Endothelial cell (in vitro differentiated cells): ENCODE measurements at places on chromosomes 6 and 20. TPM values are rescaled to one million over a fixed set of nuclear protein-coding genes. Genes with fewer than 3 reads are reported as not detected.

GRCh38 chr6:91132461-91132860 lies 545.6 kb upstream of the MAP3K7 start:
- no peak overlapping the region for H3K27ac ChIP-seq
- H3K4me3 ChIP-seq, result no peak overlapping the region
- peaks cover 1% of the 10 kb centered on the region for H3K27me3 ChIP-seq

Gene FAM8A1
- total RNA-seq, result 7.6 TPM

GRCh38 chr6:166539543-166539942 lies 46.9 kb downstream of the RAMACL start:
- no peak overlapping the region for H3K27ac ChIP-seq
- H3K4me3 ChIP-seq, result peak overlapping the region; percentile 26
- peaks cover 37% of the 10 kb centered on the region for H3K36me3 ChIP-seq
- H3K4me1 ChIP-seq, result peaks cover 46% of the 10 kb centered on the region
- DNase-seq, result no peak

DNA sequence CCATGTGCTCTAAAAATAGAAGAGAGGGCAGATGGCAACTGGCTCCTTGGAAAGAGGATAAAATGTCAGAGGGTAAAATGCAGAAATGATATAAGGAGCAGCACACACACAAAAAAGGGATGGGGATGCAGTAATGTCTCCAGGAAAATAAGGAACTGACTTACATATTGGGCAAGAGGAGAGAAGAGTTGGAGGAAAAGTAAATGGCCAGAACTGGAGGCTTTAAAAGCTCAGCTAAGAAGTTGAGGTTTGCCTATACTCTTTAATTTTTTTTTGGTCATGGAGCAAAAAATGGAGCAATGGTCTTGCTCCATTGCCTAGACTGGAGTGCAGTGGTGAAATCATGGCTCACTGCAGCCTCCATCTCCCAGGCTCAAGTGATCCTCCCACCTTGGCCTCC lies 93.7 kb downstream of the SULF2 start:
- DNase-seq, result no peak
- H3K4me3 ChIP-seq, result peak overlapping the region; percentile 19
- no peak overlapping the region for H3K27ac ChIP-seq
- peaks cover 38% of the 10 kb centered on the region for H3K36me3 ChIP-seq

Gene C20orf204
- total RNA-seq, result 14.2 TPM

DNA sequence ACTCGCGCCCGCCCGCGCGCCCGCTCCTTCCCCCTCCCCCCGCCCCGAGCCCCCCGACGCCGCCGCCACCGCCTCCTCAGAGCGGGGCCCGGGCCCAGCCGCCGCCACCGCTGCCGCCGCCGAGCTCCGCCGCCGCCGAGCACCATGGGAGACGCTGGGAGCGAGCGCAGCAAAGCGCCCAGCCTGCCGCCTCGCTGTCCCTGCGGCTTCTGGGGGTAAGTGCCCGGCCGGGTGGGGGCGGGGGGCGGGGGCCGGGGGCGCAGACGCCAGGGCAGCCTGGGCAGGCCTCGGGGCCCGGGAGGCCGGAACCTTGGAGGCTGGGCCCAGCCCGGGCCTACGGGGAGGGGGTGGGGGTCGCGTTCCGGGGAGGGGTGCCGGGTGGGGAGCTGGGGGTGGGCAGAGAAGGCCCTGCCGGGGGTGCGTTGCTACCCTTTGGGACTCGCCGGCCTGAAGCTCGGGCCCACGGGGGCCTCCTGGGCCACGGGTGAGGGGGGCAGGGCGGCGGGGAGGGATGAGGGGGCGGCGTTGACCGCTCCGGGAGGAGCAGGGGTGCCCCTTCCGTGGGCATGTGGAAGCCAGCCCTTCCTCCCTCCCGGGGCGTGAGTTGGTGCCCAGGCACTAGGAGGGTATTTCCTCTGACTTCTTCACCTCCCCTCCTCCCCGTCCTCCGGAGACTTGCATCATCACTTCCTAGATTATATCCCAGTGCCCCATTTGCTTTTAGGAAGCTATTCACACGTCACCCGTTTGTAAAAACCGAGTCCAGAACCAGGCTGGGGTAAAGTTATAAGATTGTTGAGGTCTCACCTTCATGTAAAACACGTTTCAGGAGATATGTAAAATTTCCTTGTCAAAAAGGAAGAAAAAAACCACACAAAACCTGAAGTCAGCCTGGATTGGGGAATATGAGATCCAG lies 533 bp downstream of the ZFAND3 start:
- peaks cover 14% of the 10 kb centered on the region for H3K27me3 ChIP-seq
- H3K36me3 ChIP-seq, result peaks cover 3% of the 10 kb centered on the region
- H3K4me1 ChIP-seq, result peaks cover 47% of the 10 kb centered on the region
- H3K4me3 ChIP-seq, result peak overlapping the region; percentile 98
- peak; percentile 51 for DNase-seq

DNA sequence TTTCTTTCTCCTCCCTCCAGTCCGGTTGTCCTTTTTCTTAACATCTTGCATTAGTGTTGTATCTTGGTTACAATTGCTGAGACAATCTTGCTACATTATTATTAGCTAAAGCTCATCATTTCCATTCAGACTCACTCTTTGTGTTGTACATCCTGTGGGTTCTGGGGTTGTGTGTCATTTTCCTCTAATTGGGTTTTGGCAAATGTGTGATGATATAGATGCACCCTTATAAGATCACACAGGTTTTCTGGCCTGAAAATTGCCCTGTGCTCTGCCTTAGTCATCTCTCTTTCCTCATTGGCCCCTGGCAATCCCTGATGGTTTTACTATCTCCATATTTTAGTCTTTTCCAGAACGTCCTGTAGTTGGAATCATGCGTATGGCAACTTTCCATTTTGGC lies 60.1 kb downstream of the PPP1R14C start:
- peaks cover 1% of the 10 kb centered on the region for H3K27me3 ChIP-seq
- no peak overlapping the region for H3K27ac ChIP-seq
- H3K4me3 ChIP-seq, result no peak overlapping the region
- DNase-seq, result no peak
- H3K4me1 ChIP-seq, result no peaks in the 10 kb centered on the region
- no peaks in the 10 kb centered on the region for H3K36me3 ChIP-seq

Gene TPBG
- 21.8 TPM for total RNA-seq
